ENCODE measurements at places on chromosomes 6 and 20. TPM values are rescaled to one million over a fixed set of nuclear protein-coding genes. Genes with fewer than 3 reads are reported as not detected.

DNA sequence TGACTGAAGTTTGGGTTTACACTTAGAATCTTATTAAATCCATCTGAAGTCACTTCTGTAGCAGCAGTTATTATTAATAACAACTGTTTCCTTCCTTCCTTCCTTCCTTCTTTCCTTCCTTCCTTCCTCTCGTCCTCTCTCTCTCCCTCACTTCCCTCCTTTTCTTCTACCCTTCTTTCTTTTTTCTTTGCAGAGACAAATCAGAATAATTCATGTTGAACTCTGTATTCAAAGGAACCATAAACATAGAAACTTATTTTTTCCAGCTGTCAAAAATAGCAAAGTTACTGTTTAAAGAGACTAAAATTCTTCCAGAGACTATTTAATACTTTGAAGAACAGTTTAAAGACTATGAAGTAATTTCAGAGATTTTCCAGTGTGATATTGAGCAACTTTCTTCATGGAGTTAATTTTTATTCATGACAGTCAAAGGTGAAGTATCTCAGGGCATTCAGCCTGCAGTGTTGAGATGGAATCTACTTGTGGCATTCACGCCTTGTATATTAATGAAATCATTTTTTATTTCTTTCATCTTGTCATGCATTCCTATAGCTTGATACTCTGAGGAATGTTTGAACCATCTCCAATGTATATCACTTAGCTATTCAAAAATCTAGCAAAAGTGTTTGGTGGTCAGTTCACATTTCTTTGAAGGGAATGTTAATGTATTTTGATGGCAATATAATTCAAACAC, 109.7 kb downstream of the BCAS1 start:
- no peak for DNase-seq

DNA sequence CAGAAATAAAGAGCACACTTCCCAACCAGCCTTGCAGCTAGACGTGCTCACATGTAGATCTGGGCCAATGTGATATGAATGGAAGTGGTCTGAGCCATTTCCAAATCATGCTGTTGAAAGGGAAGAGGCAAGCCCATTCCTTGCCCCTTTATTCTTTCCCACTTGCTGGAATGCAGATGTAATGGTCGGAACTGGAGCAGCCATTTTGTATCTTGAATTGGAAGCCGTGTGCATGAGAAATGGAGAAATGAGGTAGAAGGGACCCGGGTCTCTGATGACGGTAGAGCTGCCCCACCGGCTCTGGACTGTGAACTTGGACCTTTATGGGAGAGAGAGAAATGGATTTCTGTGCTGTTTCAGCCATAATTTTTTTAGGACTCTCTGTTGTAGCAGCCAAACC, 54.8 kb upstream of the STX16 start:
- DNase-seq: no peak

- no peak for DNase-seq
These were observed 226.6 kb downstream of the TFAP2C start for GRCh38 chr20:56855708-56856107.

- DNase-seq: no peak
These were observed 738.0 kb downstream of the EPHA7 start for GRCh38 chr6:92681401-92681800.

DNA sequence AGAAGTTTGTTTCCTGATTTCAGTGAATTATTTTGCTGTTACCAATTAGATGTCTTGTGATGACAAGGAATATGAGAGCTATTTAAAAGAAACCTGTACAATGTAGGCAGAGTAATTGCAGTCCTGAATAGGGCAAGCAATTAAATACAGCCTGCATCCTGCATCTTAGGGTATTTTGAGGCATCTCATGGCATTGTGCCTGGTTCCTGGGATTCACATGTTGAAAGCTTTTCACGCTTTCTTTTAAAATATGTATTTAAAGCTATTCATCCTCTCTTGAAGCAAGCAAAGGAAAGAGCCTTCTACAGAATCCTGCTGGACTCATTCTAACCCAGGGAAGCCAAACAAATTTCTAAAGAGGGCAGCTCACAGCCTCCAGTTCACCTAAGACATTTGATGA, 4.7 kb upstream of the RRAGD start:
- no peak for DNase-seq

GRCh38 chr6:128235556-128235955, 284.8 kb downstream of the PTPRK start:
- peak; percentile 41 for DNase-seq

GRCh38 chr6:7136859-7137334, 29.1 kb downstream of the RREB1 start:
- DNase-seq: peak; percentile 20

- peak; percentile 12 for DNase-seq
These were observed 263.0 kb downstream of the SMOC2 start for GRCh38 chr6:168703990-168704389.

- DNase-seq: no peak
These were observed 16.9 kb downstream of the GFOD1 start for GRCh38 chr6:13470238-13471140.

DNA sequence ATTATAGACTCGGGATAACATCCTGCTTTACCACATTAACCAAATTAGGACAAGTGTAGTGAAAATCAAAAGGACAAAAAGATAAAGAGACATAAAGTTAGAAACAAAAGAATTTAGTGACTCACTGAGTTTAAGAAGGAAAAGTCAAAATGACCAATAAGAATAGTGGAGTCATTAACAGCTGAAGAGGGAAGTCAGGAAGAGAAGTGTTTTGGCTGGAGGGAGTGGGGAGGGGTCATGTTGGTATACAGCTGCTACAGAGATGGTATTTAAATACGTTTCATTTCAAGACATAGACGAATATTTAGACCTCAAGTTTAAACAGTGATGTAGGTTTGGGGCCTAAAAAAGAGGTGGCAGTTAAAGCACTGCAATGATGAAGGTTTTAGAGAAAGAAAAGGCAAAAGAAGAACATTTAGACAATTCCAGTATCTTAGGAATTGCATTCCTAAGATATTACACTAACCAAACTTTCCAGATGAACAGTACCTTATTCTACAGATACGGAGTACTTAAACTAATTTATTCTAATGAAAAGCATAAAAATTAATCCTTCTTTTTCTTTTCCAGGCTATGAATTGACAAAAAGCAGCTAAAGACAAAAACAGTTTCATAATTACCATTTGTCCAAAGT, 10.6 kb downstream of the FKBP5 start:
- peak; percentile 77 for DNase-seq

GRCh38 chr6:42403831-42404230, 47.9 kb downstream of the TRERF1 start:
- DNase-seq: no peak

- DNase-seq: no peak
These were observed 15.6 kb downstream of the MAFB start for GRCh38 chr20:40673442-40673841.

GRCh38 chr6:113847447-113847846, 9.7 kb upstream of the MARCKS start:
- DNase-seq: peak; percentile 58

DNA sequence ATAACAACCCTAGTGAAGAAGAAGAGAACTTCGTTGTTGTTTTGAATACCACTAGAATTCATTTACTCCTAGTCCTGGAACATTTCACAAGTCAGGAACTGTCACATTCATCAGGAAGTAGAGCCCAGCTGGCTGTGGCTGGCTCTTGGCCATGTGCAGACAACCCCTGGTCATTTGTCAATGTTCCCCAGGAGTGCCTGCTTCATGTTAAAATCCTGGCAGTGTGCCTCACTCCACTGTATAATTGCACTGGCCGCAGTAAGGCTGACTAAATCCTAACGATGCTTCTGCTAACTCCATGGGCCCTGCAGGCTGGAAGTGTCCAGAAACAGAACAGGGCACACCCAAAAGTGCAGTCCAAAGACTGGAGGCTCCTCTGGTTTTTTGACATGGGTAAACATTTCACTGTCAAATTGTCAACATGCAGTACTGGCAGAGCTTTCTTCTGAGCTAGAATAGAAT, 41.5 kb upstream of the ADGRF1 start:
- DNase-seq: peak; percentile 94

- DNase-seq: no peak
These were observed 55.9 kb upstream of the CD83 start for GRCh38 chr6:14061643-14062042.

GRCh38 chr20:33021879-33022278, 9.6 kb upstream of the BPIFB6 start:
- no peak for DNase-seq

NKAIN4 gene
- not detected for total RNA-seq

INSM1 gene
- 1.2 TPM for total RNA-seq

PPIL6 gene
- 2.1 TPM for total RNA-seq

LCA5 gene
- total RNA-seq: 5.0 TPM

HAO1 gene
- not detected for total RNA-seq

PTCRA gene
- not detected for total RNA-seq

SCUBE3 gene
- total RNA-seq: not detected

Measured in M059J (cell line).